ENCODE measurements at places on chromosomes 4 and X.
A peak's percentile ranks its signal among the peaks of the same experiment; 100 is the strongest.

- no peak for DNase-seq
Observed at GRCh38 chr4:11623726-11624037, 195.0 kb upstream of the HS3ST1 start.

DNA sequence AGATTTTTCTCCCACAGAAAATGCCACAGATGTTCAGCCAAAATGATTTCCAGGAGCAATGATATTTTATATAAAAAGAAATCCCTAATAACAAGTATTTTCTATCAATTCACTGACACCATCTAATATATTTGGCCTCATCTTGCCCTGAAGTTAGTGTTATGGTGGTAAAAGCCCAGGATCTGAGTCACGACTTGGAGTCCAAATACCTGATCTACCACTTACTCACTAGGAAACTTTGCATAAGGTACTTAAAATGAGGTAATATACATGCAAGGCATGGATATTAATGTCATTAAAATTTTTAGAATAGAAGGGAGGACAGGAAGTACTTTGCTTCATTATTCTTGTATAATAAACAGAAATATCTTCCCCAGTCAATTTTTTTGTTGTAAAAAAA is 16.3 kb downstream of the PPP3CA start:
- no peak for DNase-seq

- DNase-seq = no peak
Observed at GRCh38 chr4:6134612-6135220, 65.6 kb downstream of the JAKMIP1 start.

GRCh38 chr4:52873861-52874343 is 11.8 kb downstream of the RASL11B start:
- DNase-seq = no peak

GRCh38 chr4:18109676-18110075 is 88.1 kb upstream of the LCORL start:
- DNase-seq = peak; percentile 15

DNA sequence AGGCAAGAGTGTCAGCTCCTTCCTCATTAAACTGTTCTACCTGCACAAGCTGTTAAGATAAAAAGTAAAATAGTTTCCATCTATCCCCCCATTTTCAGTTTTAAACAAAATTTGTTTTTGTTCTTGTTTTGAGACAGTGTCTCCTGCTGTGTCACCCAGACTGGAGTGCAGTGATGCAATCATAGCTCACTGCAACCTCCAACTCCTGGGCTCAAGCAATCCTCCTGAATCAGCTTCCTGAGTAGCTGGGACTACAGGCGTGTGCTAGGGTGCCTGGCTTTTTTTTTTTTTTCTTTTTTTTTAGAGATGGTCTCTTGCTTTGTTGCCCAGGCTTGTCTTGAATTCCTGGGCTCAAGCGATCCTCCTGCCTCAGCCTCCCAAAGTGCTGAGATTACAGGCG is 105.4 kb downstream of the HS6ST2 start:
- DNase-seq = no peak

- no peak for DNase-seq
Observed at GRCh38 chr4:104592183-104592582, 97.5 kb upstream of the CXXC4 start.

DNA sequence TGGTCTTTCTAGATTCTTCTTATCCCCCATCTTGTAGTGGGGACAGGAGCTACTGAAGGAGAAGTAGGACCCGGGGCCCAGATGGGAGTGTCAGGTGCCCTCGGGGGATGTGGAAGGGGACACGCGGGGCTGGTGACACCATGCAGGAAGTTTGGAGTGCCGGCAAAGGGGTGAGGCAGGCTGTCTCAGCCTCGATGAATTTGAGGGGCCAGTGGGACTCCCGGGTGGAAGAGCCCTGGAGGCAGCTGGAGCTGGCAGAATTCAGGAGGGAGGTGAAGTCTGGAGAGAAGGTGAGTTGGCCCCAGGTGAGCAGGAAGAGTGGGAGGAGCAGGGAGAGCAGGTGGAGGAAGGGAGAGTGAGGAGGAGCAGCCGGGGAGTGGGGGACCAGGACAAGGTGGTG is 101.7 kb downstream of the CPZ start:
- DNase-seq = no peak

DNA sequence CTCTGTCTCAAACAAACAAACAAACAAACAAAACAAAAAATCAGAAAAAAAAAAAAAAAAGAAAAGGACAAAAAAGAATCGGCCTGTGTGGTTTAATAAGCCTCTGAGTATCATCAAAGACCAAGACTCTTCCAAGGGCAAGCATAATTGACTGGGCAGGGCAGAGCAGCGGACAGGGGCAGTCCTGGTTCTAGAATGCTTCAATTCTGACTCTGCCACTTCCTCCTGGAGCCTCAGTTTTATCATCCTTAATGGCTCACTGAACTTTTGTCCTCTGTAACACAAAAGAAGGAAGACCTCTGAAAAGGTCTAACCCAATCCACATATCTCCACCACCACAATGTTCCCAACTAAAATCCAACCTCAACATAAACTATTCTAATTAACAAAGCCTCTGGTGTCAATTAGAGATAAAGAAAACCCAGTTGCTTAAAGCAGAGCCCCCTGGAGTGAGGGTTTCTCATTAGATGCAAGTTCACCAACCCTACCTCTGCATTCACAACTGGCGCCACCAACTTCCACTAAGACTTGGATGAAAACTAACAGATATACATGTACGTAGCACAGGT is 51.7 kb downstream of the TBC1D9 start:
- DNase-seq = no peak

- DNase-seq = no peak
Observed at GRCh38 chr4:182547435-182547834, 304.2 kb downstream of the TENM3 start.
